Psoas muscle (tissue), 8 donors: ENCODE measurements at places on chromosomes 2 and 18. TPM values are rescaled to one million over a fixed set of nuclear protein-coding genes. Genes with fewer than 3 reads are reported as not detected.

DNA sequence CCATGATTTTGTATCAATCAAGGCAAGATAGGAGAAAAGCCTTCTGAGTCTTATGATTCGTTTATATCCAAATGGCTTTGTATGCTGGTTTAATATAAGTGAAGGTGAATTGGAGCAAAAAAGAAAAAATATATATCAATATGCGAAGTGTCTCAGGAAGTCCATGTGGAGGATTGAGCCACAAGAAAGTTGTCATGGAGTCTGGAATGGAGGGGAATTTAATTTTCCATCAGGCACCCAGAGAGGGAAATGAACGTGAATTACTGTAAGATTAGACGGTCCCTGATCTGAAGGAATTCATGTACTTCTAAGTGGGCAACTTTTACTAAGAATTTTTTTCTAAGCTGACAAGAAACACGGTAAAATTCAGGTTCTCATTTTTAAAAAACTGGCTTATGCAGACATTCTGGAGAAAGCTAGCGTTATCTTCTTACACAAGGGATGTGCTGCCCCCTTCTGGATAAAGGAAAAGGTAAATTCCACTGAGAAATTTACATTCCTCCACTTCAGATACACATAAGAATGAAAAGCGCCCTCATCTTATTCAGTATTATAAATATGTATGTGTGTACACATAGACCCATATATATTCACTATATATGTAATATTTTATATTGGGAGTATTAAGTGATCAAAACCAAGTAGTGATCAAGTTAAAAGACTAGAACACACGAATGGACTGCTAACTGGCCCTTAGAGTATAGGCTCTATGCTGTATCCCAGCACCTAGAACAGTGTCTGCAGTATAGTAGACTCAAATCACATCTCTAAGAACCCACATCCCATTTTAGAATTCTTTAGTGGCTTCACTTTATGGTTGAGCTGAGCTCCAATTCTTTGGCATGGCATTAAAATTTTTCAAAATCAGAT lies 289.0 kb upstream of the TFPI start:
- no peaks in the 10 kb centered on the region for H3K4me1 ChIP-seq
- H3K27ac ChIP-seq, result no peak overlapping the region
- H3K36me3 ChIP-seq, result no peaks in the 10 kb centered on the region

DNA sequence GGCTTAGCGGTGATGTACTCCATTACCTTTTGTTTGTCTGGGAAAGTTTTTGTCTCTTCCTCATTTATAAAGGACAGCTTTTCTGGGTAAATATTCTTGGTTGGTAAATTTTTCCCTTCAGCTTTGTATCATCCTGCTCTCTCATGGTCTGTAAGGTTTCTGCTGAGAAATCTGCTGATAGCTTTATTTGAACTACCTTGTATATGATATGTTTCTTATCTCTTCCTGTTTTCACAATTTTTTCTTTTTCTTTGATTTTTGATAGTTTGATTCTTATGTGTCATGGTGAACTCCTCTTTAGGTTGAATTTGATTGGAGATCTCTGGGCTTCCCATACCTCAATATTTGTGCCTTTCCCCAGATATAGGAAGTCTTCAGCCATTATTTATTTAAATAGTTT lies 44.7 kb downstream of the MSTN start:
- no peaks in the 10 kb centered on the region for H3K36me3 ChIP-seq
- H3K27ac ChIP-seq, result no peak overlapping the region
- H3K4me1 ChIP-seq, result no peaks in the 10 kb centered on the region

The STARD6 gene
- not detected for total RNA-seq

The PKDCC gene
- 153 TPM for total RNA-seq
